ENCODE measurements at places on chromosomes 5 and 9.

GRCh38 chr5:123700624-123701287, 188.8 kb downstream of the CSNK1G3 start:
- DNase-seq = no peak

DNA sequence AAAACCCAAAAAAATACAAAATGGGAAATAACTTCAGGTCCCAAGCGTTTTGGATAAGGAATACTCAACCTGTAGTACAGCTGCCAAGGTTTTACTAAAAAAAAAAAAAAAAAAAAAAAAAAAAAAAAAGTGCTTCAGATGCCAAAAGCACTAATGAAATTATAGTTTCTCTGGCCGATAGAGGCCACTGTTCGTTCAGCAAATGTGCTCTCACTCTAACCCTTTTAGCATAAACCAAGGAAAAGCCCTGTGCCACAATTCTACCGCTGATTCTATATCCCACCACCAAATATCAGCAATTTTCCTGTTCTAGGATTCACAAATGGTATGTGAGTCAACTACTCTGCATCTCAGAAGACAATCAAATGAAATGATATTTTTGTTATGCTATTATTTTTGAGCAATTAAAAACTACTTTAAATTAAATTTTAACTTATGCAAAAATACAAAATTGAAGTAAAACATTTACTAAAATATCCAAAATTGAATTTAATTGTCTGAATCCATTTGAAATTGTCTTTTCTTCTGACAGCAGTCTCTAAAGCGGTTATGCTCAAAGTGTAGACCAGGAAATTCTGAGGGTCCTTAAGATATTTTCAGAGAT, 79.8 kb downstream of the RICTOR start:
- DNase-seq = no peak

- no peak for DNase-seq
Observed at GRCh38 chr5:88089719-88090390, 178.8 kb downstream of the TMEM161B start.

DNA sequence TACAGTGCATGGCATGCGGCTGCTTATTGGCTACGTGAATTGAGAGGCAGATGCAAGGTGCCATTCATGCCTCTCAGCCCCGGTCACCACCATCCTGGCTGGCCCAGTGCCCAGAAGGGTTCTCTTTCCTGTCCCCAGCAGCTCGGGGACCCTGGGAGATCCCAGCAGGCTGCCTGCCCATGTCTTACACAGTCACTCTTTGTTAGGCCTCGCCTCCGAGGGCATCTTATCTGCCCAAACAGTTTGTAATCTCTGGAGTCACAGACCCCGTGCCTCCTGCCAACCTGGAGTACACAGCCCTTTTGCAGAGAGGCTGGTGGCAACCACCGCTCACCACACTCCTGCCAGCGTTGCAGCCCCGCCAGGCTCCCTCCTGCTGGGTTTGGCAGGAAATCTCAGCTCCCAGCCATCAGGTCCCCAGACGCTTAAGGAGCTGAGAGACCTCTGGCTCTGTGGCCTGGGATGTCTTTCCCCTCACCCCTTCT, 7.0 kb upstream of the AK1 start:
- DNase-seq = no peak

All from posterior vena cava (tissue), 2 donors.